Stimulated activated CD8-positive, alpha-beta memory T cell treated with anti-CD3 and anti-CD28 coated beads, Interleukin-7, amount 100 ng/mL, for 4 hours (primary cell): ENCODE measurements at places on chromosomes 11 and 22.

DNA sequence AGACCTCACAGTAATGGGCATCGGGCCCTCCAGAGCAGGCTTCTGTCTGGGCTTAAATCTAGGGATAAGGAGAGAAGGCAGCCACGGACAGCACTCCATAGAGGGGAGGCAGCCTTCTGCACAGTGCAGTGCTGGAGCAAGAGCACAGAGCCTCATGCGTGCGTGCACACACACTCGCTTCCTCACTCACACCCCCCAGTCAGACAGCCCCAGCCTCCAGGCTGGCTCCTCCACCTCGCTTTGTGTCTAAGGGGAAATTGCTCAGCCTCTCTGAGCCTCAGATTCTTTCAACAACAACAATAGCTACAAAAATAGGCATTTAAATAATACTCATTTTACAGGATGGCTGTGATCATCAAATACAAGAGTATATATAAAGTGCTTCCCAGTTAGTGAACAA lies 26.7 kb upstream of the ETS1 start:
- no peak for DNase-seq

GRCh38 chr11:117411736-117412135 lies 84.1 kb downstream of the CEP164 start:
- no peak for DNase-seq

GRCh38 chr11:99803501-99803900 lies 782.8 kb downstream of the CNTN5 start:
- DNase-seq = no peak

- no peak for DNase-seq
These were observed 40.0 kb downstream of the SCUBE1 start for GRCh38 chr22:43303166-43303565.

GRCh38 chr22:26471522-26471921 lies 12.1 kb downstream of the HPS4 start:
- no peak for DNase-seq

GRCh38 chr22:30413745-30414524 lies 11.6 kb upstream of the MTFP1 start:
- DNase-seq = no peak

- no peak for DNase-seq
These were observed 8.2 kb downstream of the ARVCF start for GRCh38 chr22:20008221-20008995.

GRCh38 chr22:49492741-49493251 lies 334.9 kb downstream of the BRD1 start:
- DNase-seq = no peak

GRCh38 chr11:103183981-103184611 lies 74.9 kb downstream of the DYNC2H1 start:
- no peak for DNase-seq

DNA sequence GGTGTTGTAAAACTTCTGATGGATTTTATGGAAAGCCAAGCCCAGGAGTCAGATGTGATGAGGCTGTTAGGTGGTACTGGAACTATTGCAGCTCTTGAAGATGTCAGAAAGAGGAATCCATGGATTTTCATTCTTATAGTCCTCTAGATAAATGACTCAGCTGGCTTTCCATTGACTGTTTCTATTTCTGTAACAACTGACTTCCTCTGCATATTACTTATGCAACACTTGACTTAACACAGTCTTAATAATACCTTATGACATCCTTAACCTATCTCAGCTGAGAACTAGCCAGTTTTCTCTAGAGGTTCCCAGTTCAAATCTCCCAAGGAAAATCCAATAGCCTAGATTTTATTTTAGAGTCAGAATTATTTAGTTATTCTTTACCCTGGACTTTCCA lies 263.8 kb downstream of the LUZP2 start:
- DNase-seq = no peak

- no peak for DNase-seq
These were observed 153.4 kb downstream of the NAV2 start for GRCh38 chr11:19866037-19866436.

GRCh38 chr11:41323446-41323845 lies 136.0 kb downstream of the LRRC4C start:
- DNase-seq = no peak

- no peak for DNase-seq
These were observed 7.6 kb upstream of the PPFIBP2 start for GRCh38 chr11:7506243-7506642.

- no peak for DNase-seq
These were observed 34.3 kb downstream of the KIAA1671 start for GRCh38 chr22:24986816-24987215.

DNA sequence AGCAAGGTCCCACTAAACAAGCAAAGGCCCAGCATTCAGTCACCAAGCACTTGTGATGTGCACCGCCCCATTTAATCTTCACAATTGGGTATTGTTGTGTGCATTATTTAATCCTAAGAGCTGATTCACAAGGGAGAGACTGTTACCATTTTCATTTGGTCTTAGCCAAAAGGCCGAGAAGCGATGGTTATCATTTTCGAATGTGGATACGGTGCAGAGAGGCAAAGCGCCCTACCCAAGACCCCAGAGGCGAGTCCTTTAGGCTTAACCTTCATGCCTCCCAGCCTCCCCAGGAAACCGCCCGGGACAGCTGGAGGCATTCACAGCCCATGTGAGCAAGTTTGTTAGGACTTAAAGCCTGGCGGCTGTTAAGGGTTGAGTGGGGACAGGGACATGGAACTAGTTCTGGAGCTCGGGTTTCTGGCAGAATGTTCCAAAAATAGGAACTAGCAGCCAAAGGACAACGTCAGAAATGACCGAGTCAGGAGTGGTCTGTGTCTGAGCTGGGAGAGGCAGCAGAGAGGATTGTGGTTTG lies 13.0 kb upstream of the UPK3A start:
- no peak for DNase-seq

DNA sequence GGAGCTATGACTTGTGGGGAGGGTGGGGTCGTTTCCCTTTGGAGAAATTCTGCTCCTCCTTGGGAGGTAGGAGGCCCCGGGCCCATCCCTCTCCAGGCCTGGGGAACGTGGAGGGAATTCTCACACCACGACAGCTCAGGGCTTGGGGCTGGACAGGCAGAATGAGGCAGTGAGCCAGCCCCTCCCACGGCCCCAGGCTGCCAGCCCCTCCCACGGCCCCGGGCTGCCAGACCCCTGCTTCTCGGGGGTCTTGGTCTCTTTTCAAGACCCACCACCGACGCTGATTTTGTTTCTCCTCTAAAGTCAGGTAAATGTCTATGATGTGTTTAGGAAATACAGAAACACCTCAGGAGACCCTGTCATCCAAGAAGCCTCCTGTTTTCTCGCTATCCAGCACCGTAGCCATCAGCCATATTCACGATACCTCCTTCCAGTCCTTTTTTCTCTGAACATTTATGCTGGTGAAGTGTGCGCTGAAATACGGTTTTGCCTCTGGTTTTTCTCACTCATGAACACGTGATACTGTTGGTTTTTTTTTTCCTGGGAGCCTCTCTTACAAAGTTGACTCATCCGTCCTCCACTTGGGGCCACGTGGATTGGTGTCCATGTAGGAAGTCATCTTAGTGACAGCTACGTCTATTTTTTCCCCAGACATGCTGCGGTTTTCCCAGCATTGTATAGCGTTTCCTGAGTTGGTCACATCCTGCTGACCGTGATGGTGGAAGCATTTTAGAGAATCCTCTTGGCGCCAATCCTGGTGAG lies 1219.6 kb downstream of the BRD1 start:
- no peak for DNase-seq

DNA sequence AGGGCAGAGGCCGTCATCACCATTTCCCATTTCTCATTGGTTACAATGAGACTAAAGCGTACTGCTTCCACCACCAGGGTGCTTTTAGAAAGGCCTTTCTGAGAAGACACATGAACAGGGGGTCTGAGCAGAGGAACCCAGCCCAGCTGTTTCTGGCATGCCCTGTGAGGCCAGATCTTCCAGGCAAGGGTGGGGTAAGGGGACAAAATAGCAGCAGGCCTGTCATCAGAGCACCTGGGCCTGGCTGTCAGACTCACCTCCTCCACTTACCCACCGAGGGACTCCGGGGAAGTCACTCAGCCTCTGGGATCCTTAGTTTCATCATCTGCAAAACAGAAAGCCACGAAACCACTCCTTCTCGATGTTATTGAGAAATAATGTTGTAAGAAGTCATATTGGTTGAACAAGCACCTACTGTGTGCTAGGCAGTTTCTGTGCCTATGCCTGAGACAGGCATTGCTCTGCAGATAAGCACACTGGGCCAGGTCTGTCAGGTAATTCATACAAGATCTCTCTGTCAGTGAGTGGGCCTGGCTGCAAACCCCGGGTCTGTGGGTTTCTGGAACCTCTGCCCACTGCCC lies 8.8 kb upstream of the WNT11 start:
- no peak for DNase-seq

- DNase-seq = no peak
These were observed 17.8 kb downstream of the POU2AF1 start for GRCh38 chr11:111361052-111361801.

- no peak for DNase-seq
These were observed 907.7 kb downstream of the BRD1 start for GRCh38 chr22:48919851-48920589.

DNA sequence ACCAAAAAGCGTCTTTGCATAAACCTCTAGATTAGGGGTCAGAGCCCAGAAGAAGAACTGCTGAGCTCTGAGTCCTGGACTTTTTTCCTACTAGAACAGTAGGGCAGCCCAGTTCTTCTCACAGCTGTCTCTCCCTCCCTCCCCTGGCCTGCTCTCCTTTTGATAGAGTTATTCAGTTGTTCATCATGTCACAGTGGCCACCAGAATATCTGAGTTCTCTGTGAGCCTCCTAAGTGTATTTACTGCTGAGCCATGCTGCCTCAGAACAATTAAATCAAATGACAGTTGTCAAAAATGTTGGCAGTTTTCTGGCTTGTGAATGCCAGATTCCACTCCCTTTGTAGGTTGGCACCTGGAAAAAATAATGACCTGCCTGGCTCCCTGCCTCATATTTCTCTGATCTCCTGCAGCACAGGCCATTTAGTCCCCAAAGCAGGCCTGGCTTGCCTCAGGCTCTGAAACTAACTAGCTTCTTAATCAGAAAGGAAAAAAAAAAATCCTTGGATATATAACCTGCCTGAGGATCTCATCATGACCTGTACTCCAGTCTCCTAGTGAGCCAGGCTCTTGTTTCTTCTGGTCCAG lies 377.4 kb upstream of the LARGE1 start:
- no peak for DNase-seq

DNA sequence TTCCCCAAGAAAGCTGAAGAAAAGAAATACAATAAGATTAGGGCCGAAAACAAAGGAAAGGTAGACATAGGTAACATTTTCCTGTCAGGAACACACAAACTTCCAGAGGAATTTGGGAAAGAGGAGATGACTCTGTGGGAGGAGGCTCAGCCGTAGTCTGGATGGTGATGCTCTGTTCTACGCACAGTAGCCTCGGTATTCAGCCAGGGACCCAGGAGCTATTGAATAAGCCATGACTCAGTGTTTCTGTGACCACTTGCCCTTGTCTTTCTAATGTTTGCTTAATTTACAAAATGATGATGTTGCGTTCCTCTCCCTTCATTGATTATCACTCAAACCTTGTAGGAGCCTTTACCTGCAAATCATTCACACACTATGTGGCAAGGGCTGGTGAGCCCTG lies 745.0 kb downstream of the NTM start:
- DNase-seq = no peak

DNA sequence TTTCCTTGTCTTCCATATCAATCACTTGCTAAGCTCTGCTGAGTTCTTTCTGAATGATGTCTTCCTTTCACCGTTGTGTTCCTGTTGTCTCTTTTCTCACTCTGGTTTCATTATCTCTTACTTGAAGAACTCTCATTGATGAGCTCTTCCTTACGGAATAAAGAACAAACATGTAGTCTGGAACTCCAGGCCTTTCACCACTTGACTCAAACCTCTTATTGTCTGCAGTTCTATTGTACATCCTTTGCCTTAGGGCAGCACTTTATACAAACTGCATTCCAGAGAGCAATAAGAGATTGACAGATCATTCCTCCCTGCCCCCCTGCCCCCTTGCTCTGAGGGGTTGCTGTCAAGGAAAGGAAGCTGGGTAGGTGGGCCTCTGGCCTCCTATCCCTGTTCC lies 517.4 kb downstream of the TMEM135 start:
- no peak for DNase-seq

GRCh38 chr11:42315267-42315666 lies 855.8 kb upstream of the LRRC4C start:
- no peak for DNase-seq

DNA sequence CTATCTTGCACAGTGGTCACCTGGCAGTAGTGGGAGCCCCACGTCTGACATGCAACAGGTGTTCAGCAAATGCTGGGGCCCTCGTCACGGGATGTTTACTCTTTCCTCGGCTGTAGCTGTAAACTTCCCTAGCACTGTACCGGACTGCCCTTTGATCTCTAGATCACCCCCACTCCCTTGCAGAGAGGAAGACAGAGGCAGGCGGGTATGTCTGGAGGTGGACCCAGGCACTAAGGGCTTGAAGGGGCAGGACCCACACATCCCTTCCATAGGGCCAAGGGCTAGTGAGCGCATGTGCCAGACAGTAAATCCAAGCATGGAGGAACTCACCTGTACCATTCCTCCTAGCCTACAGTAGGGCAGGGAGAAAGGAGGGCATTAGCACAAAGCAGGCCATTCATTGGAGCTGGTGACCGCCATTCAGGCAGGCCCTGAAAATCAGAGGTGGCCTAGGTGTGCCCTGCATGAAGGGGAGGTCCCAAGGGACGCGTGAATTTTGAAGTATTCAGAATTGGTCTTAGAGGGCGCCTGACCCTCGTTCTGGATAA lies 1.9 kb upstream of the SMTN start:
- no peak for DNase-seq

DNA sequence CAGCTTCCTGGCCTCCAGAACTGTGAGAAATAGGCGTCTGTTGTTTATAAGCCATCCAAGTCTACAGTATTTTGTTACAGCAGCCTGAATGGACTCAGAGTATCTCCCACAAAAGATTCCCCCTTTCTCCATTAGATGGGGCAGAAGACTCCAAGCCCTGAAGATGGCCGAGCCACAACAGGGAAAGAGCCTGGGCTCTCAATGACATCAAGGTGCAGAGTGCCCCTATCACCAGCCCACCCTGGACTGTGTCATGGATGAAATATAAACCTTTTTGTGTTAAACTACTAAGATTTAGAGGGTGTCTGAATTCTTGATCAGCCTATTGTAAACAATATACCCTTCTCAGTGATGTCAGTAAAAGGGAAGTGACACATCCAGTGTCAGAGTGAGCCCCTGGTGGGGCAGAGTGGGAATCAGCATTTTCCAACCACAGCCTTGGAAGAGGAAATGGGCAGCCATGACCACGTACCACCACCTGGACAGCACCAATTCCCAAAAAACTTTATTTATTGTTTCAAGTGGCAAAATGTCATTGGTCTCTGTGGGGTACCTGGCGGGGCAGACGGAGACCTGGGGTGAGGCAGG lies 25.5 kb downstream of the TNKS1BP1 start:
- no peak for DNase-seq

DNA sequence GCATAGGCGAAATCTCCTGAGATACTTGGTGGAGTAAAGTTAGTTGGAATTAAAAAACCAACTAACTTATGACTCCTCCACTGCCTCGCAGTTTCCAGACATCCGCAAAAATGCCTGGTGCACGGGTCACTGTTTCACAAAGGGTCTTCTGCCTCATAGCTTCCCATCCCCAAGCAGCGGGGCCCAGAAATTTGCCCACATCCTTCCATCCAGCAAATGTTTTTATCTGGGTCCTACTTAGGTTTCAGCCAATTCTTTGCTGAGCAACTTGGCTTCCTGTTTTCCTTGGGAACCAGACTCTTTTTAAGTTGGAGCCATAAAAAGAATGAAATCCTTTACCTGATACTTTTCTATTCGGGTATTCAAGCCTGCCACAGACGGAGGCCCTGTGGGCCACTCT lies 36.2 kb downstream of the FZD4 start:
- no peak for DNase-seq
